GDM1 (cell line): ENCODE measurements at places on chromosomes 3 and 15.

DNA sequence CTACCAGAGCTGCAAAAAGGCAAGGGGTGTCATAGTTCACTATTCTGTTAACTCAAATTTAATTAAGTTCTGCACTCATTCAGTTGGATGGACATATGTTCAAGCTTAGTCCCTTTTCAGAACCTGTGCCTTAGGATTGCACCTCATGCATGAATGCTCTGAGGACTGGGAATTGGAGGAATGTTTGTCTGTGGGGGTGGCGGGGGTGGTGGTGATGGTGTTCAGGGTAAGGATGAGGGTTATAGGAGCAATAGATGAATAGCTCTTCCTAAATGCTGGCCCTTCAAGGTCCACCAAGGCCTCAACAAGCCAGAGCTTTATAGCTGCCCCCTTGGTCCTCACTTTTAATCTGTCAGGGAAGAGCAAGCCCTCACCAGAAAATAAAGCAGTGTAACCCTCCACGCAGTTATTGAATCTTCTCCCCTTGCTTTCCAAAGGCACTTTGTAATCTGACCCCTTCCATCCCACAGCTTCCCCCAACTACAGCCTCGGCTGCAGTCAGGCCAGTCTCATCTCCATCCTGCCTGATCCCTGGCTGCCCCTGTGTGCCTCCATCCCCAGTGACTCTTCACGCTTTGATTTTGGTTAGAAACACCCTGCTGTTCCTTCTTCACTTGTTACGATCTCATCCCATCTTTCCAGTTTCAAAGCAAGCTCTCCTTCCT, 221.6 kb upstream of the LMCD1 start:
- DNase-seq, result no peak

DNA sequence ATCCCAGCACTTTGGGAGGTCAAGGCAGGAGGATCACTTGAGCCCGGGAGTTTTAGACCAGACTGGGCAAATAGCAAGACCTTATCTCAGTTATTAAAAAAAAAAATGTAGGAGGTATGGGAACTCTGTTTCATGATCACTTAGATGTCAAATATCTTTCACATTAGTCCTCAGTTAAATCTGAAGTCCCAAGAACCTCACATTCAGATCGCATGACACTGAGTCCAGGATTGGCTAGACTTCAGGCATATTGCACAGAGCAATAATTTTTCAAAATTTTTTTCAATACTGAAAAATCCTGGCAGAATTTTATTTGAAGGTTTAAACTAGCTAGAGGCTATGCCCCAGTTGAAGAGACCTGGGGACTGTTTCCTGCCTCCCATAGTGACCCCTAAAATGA, 56.3 kb upstream of the ZNF148 start:
- DNase-seq, result no peak

GRCh38 chr3:29203851-29204250, 77.0 kb upstream of the RBMS3 start:
- no peak for DNase-seq

DNA sequence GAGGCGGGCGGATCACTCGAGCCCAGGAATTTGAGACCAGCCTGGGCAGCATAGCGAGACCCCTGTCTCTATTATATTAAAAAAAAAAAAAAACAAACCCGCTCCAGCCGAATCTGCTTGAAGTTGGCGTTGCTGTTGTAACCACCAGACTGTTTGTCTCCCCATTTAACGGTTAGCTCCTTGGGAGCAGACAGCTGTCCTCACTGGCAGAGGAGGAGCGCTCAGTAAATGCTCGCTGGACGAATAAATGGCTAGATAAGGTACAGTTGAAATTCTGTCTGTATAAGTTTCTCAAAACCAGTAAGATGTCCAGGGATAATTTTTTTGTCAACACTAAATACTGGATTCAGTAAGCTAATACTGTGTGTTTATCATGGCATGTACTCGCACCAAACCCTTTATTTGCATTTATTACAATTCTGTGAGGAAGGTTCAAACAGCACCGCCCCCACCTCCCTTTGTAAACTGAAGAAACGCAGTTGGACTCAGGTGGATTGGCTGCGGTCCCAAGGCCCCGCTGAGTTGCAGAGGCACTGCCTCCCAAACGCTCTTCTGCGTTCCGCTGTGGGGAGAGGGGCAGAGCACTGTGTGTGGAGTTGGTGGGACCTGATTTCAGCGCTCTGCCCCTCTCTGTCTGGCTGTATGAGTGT, 1.1 kb downstream of the RCCD1 start:
- no peak for DNase-seq

DNA sequence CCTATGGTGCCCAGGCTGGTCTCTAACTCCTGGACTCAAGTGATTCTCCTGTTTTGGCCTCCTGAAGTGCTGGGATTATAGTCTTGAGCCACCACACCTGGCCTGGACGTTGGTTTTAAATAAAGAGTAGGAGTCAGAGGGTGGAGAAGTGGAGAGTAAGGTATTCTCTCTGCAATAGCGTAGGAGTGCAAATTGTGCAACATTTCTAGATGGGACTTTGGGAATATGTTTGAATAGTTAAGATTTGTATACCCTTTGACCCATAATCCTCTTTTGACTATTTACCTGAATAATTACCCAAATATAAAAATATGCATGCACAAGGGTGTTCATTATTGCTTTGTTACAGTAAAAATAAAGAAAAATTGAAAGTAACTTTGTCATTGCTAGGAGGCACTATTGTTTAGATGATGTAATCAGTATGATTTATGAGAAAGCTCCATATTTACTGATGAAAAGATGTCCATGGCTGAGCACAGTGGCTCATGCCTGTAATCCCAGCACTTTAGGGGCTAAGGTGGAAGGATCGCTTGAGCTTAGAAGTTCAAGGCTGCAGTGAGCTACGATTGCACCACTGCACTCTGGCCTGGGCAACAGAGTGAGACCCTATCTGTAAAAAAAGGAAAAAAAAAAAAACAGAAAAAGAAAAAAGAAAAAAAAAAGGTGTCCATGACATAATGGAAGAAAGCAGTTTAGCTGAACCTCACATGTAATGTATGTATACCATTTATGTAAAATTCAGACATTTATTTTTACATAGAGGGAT, 15.1 kb upstream of the XYLB start:
- DNase-seq, result no peak

DNA sequence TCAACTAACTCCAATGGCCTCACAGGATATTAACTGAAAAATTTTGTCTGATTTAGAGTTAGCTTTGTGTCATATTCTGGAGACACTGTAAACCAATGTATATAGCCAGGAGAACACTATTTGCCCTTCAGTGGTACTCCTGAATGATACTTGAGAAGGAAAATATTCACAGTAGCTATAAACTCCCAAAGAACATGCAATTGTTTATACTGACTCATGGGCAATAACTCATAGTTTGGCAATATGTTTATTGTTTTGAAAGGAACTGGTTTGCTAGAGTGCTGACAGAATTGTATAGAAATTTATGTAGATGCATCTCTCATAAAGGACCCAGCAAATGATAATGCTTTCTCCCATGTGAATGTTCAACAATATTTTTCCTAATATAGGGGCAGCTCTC, 537.6 kb downstream of the PLOD2 start:
- no peak for DNase-seq

- DNase-seq, result no peak
Observed at GRCh38 chr3:160381470-160381869, 17.6 kb downstream of the IFT80 start.

DNA sequence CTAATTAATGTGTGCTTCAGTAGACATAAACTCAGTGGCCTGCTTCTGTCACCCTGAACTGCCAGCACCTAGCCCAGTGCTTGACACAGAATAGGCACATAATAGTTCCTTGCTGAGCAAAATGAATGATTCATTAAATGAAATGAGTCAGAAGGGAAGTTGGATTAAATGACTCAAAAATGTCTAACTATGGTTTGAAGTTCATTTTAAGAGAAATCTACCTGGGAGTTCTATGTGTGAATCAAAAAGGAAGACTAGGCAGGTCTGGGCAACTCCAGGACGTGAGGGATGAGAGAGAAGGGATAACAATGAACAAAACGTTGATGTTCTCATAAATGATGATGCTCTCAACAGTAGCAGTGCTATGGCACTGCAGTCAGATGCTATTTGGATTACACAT, 175.0 kb downstream of the CFAP20DC start:
- no peak for DNase-seq

- no peak for DNase-seq
Observed at GRCh38 chr3:29152379-29152778, 128.5 kb upstream of the RBMS3 start.

DNA sequence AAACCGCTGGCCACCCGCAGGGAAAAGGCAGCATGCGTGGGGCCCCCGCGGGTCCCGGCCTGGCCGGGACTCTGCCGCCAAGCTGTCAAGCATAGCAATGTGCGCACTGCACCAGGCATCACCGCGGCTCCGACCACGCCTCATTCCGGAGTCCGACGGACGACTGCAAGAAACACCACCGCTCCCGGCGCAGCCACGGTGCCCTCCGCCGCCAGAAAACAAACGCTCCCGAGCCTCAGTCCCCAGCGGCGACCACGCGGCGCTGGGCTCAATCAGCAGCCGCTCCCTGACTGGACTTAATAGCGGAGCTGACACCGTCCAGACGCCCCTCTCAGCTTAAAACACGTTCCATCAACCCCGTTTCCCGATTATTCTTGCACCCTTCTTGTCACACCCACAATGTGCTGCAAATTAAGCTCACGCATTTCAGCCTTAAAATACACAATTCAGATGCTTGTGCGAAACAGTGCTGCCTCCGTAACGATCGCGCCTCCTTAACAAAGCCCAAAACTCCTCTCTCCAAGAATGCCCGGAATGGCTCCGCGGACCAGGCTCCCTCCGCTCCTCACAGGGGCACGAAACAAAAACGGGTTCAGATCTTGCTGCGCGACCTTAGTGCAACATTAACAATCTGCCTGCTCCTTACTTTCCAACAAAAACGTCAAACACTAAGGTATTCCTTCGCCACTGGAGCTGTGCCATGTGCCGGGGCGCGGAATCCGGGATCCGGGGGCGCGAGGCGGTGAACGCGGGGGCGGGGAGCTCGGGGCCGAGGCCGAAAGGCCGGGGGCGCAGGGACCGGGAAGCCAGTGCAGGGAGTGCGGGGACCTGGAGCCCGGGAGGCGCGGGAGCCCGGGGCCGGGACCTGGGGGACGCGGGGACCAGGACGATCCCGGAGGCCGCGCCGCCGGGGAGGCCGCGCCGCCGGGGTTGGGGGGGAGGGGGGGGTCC, 655 bp downstream of the CYFIP1 start:
- no peak for DNase-seq

- no peak for DNase-seq
Observed at GRCh38 chr3:148087601-148088371, 609.9 kb upstream of the AGTR1 start.

GRCh38 chr3:51378065-51378464, 7.0 kb upstream of the MANF start:
- DNase-seq, result no peak

DNA sequence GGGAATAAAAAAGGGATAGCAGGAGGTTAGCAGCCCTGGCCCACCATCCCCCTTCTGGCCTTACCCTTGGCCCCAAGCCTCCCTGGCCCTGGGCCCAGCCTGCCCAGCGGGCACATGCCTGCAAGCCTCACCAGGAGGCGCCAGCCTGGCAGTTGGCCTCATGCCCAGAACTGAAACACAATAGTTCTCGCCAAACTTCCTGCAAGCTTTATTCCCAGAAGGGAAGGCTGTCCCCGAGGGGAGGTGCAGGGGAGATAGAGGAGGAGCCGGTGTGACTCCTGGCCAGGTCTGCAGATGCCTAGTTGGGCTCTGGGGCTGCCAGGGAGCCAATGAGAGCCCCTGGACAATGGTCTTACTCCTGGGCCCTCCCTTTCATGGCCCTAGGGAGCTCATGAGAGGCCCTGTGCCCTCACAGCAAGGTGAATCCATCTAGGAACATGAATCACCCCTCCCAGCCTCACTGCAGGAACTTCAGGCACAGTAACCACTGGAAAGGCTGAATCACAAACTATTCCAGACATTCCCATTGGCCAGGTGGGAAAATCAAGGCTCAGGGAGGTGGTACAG, 4.0 kb downstream of the CCDC33 start:
- no peak for DNase-seq

GRCh38 chr3:173253471-173253870, 112.4 kb upstream of the SPATA16 start:
- DNase-seq, result no peak

GRCh38 chr3:192802957-192803899, 75.9 kb upstream of the FGF12 start:
- DNase-seq, result no peak

DNA sequence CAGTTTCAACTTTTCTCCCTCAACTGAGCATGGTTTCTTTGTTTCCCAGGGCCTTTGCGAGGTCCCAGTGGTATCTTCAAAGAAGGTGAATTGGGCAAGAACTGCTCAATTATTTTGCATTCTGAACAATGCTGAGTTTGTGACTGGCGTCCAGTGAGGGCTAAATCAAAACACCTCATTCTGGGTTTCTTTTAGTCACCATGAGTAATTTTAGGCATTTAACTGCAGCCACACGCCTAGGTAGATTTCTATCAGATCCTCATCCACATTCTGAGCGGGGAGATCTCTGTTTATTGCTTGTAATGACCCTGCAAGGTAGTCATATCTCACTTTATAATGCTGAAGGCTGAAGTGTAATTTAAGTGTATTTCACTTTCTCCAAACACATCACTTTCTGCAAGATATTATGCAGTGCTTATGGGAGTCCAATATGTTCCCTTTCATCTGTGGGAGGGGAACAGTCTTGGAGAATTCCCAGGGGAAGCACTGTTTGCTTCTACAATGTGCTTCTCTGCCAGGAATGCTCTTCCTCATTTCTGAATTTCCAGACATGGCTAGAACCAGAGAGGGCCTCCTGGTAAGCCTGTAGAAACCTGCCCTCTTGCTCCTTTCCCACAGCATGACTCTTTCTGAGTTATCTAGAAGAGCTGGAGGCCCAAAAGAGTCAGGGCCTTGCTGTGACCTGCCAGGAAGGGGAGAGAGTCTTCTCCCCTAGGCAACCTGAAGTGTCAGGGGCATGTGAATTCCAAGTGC, 91.7 kb downstream of the FRMD4B start:
- no peak for DNase-seq

- DNase-seq, result no peak
Observed at GRCh38 chr15:80367094-80367493, 37.1 kb upstream of the ARNT2 start.

- peak; percentile 44 for DNase-seq
Observed at GRCh38 chr3:12194209-12194608, 35.5 kb upstream of the TIMP4 start.

DNA sequence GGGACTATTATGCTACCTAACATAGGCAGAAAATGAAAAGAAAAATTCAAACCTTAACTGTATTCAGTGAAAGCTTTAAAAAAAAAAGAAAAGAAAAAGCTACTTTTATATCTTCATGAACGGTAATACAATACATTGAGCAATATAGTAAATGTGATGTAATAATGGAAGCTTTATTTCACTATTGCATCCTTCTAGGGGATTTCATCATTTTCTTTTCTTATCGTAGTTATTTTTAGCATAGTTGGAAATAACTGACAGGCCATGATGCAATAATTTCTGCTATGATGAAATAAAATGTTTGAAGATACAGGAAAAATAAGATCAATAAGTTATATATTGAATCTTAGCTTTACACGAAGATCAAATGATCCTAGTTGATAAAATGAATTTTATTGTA, 40.3 kb upstream of the ZCWPW2 start:
- no peak for DNase-seq

- no peak for DNase-seq
Observed at GRCh38 chr3:171261487-171261886, 198.7 kb downstream of the TNIK start.

GRCh38 chr3:144816323-144816722, 844.7 kb downstream of the DIPK2A start:
- no peak for DNase-seq
